Mononuclear cell (primary cell): ENCODE measurements at places on chromosomes 6 and 20. TPM values are rescaled to one million over a fixed set of nuclear protein-coding genes. Genes with fewer than 3 reads are reported as not detected.

Gene ANKRD66
- total RNA-seq = not detected

Gene SCUBE3
- total RNA-seq = not detected

Gene DPPA5
- not detected for total RNA-seq

Gene PLG
- not detected for total RNA-seq

Gene SMOC2
- not detected for total RNA-seq

Gene WFDC5
- not detected for total RNA-seq

Gene COL11A2
- total RNA-seq = 0.63 TPM

Gene CALHM5
- 0.42 TPM for total RNA-seq

Gene WFDC2
- total RNA-seq = not detected

Gene MYH7B
- total RNA-seq = under 0.01 TPM

Gene FERMT1
- total RNA-seq = under 0.01 TPM

Gene OGFRL1
- 42.0 TPM for total RNA-seq

Gene LINC00237
- total RNA-seq = not detected

Gene DZANK1
- 0.84 TPM for total RNA-seq
